ENCODE measurements at places on chromosomes 12 and 14.

GRCh38 chr14:95496111-95496681 lies 20.3 kb downstream of the SYNE3 start:
- peak; percentile 60 for DNase-seq

DNA sequence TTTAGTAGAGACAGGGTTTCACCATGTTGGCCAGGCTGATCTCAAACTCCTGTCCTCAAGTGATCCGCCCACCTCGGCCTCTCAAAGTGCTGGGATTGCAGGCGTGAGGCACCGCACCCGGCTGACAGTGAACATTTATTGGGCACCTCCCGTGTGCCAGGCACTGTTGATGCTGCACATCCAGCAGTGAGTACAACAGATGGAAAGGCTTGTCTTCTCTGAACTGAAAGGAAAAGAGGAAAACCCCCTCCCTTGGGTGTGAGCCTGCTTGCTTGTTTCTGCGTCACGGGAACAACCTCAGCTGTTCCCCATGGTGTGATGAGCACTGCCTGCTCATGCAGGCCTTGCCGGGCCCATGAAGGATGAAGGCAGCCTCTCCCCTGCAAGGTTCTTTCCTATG lies 39.5 kb downstream of the DGLUCY start:
- no peak for DNase-seq

DNA sequence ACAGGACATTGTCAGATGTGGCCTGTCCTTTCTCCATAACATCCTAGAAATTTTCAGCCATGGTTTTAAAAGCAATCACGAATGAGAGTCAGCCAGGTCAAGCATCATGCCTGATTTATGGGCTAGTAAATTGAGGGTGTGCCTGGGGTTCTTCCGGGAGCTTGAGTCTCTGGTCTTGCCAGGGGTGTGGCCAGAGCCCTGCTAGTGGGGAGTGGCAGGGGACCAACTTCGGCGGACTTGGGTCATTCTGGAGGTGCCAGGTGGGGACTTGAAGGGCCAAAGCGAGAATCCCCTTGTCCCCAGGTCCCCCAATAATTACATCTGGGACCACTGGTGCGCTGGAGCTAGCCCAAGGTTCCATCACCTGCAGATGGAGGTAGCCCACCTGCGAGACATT lies 5.7 kb downstream of the OTUB2 start:
- no peak for DNase-seq

DNA sequence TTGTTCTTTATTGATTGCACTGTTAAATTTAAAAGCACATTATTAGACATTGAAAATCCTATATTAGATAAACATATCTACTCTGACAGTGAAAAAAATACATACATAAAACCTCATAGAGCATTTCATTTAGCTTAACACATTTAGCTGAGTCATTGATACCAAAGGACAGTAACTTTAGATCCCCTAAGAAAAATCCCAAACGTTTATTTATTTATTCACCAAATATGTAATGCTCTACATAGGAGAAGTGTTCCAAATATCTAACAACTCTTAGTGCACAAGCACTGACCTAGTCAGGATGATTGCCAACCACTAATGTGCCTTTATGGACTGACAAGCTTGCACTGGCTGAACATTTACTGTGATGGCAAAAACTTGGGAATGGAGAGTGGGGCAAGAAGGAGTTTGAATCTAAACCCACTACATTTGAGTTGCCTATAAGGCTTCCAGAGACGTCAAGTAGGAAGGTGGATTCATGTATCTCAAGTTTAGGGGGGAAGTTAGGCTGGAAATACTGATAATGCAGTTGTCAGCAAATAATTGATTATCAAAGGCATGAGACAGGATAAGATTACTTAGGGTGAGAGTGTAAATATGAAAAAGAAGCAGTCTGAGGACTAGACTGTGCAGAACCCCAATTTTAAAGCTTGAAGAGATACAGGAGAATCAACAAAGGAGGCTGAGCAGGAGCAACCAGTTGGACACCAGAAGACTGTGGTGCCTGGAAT lies 156.4 kb downstream of the PLCZ1 start:
- DNase-seq, result no peak

DNA sequence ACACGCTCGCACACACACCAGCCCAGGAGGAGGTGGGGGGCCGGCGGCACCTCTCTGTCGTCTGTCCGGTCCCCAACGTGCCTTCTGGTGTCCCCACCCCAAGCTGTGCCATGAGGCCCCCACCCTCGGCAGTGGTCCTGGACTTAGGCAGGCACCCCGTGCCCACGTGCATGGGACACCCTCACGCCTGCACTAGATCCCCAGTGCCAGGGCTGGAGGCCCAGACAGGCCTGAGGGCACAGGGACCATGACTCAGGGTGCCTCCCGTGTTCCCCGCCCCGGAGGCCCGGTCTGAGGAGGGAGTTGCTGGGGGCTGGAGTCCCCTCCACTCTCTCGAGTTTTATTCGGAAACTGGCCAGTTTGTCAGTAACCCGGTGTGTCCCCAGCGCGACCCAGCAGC lies 38.8 kb downstream of the LRCOL1 start:
- no peak for DNase-seq

GRCh38 chr14:21408147-21408546 lies 24.3 kb upstream of the SUPT16H start:
- DNase-seq, result peak; percentile 14

DNA sequence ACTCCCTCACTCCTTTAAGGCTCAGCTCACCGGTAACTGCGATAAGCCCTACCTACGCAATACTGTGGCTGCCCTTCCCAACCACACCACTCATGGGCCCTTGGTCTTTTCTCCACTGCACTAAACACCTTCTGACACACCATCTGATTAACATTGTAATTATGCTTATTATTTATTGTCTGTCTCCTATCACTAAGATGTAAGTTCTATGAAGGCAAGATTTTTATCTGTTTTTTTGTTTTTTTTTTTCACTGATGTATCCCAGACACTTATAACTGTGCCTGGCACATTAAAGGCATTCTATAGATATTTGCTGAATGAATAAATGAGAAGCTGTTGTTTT lies 34.2 kb upstream of the PYGL start:
- DNase-seq, result no peak

GRCh38 chr14:71701990-71702389 lies 230.2 kb upstream of the RGS6 start:
- DNase-seq, result no peak

DNA sequence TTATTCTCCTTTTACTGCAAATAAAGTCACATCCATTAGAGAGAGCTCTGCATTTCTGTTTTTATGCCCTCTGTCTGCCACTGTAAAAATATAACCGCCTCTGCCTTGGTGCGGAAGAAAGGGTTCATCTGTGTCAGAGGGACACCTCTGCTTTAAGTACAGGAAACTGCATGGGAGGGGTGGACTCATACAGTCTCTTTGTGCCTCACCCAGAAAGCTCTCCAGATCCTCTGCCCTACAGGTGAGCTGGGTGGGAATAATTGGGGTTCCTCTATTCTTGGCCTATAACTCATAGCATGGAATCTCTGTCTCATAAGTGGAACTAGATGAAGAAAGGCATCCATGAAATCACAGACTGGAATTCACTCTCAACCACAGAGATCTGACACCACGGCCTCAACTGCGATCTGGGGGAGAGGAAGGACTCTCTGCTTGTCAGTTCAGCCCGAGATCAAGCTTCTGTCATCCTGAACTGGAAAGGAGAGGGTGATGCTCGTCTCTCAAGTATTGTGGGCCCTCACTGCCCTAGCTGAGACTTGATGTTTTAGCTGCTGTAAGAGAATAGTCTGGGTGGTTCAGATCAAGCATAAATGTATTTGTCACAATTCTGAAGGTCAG lies 702.3 kb downstream of the TMEM121 start:
- no peak for DNase-seq

DNA sequence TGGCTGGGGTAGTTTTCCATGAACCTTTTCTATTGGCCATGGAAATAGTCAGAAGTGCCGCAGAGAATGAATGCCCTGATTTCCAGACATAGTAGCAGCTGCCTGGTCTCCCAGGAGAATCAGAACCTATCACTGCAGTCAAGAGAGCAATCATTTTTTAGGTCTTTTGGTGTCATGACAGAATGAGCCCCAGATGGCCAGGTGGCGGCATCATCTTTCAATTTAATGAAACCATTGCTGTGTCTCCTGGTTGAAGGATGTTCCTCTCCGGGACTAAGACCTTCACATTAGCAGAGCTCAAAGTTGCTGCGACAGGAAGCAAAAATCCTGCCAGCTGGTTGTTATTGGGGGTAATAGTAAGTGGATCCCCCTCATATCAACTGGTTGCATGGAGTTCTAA lies 18.8 kb downstream of the TNFAIP2 start:
- no peak for DNase-seq

GRCh38 chr14:33271891-33272290 lies 333.2 kb downstream of the NPAS3 start:
- no peak for DNase-seq

DNA sequence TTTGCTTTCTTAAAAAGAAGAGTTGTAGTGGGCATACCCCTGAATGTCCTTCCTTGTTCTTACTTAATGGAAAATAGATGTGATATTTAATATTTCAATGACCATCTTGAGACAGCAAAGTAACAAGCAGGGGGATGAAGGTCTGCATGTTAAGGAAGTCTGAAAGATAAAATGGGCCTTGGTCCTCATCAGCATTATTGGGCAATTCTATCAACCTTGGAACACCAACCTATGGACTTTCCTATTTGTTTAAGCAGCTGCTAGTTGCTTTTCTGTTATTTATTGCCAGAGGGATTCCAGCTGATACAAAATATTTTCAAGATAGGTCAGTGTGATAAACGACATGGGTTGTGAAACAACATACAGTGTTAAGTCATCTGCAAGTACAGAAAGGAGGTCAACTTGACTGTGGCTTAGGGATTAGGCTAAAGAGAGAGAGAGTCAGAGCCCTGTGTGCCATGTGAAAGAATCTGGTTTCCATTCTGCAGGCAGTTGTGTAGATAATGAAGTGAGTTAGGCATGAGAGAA lies 16.4 kb upstream of the A2M start:
- DNase-seq, result no peak

DNA sequence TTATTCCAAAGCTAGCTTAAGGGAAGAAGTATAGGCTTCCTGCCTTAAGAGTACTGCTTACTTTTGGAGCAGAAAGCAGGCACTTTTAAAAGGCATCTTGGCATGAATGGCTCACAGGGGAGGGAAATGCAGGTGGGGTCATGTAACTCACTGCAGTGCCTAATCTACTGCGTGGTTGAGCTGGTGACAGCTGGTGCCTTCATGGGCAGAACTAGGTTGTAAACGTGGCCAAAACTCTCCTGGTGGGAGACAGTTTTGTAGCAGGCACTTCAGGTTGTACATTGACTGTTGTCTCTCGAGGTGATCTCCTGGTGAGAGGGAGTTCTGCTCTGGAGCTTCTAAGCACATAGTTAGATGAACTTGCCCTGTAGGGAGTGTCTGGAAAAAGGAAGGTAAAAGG lies 962.5 kb downstream of the DIO2 start:
- no peak for DNase-seq

GRCh38 chr12:14769466-14769968 lies 33.8 kb downstream of the WBP11 start:
- peak; percentile 53 for DNase-seq

Measured in foreskin fibroblast (primary cell).